ENCODE measurements at places on chromosomes 5 and 9.

DNA sequence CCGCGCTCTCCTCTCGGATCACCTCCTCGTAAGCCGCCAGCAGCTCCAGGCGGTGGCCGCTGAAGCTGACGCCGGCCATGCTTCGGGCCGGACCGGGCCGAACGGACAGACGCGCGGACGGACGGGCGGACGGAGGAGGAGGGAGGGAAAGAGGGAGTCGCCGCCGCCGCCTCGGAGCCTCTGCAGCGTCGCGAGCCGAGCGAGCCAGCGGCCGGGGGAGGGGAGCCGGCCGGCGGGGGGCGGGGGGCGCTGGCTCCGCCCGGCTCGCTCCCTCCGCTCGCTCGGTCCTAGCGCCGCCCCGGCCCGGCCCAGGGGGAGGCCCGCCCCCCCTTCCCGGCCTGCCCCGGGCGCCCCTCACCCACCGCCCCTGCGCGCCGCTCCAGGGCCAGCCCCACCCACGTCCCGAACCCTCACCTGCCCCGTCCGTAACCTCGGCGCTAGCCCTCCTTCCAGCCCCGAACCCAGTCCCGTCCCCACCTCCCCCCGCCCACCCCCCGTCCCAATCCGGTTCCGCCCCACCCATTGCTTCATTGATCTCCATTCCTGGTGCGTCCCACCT, at the start of gene DBN1:
DBN1 (minus strand) TSS at position 192 of the 559 bp plus-strand sequence; CDS start at position 79, 113 bp downstream.
- no peak for DNase-seq

GRCh38 chr9:5586391-5586802, 42.5 kb upstream of the RIC1 start:
- no peak for DNase-seq

DNA sequence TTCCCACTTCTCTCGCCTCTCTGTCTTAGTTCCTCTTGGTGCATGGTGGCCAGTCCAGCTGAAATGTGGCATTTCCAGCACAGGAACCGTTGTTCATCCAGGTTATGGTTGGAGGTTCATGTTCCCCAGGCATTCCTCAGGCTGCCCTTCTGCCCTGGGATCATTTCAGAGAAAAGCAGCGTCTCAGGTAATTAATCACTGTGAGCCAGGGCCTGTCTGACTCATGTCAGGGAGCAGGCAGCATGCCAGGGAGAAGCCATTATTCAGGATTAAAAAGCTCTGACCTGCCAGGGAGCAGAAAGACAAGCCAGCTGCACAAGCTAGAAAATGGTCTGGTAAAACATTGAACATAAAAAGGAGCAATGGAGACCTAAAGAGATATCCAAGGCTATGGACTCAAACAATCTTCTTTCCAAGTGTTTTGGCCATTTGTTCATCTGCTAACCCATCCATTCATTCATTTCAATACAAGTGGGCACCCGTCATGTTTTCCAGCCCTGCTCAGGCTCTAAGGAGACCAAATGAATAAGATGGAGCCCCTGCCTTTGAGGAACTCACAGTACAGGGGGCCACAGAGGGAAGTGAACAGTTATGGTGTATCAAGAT, 241.4 kb downstream of the DRD1 start:
- no peak for DNase-seq

- DNase-seq, result no peak
These were observed 34.0 kb downstream of the LPCAT1 start for GRCh38 chr5:1489754-1490153.

DNA sequence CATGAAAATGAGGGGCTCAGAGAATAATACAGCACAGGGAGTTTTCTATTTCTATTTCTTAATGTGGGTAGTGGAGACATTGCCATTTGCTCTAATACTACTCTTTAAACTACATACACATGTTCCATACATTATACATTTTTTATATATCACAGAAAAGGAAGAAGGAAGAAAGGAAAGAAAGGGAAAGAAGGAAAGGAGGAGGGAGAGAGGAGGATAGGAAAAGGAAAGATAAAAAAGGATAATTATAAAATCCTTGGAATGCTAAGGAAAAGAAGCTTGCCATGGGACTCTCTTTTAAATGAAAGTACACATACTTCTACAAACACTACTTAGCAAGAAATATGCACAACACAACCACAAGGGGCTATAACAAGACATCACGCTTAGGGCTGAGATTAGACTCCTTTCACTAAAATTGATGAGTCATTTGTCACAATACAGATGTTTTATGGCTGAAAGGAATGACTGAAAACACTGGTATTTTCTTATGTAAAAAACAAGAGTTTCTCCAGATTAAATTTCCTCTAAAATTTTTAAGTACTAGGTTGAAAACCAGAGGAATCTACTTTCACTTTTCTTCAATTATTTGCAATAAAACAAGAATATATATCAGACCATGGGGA, 219.8 kb downstream of the ARL15 start:
- no peak for DNase-seq

DNA sequence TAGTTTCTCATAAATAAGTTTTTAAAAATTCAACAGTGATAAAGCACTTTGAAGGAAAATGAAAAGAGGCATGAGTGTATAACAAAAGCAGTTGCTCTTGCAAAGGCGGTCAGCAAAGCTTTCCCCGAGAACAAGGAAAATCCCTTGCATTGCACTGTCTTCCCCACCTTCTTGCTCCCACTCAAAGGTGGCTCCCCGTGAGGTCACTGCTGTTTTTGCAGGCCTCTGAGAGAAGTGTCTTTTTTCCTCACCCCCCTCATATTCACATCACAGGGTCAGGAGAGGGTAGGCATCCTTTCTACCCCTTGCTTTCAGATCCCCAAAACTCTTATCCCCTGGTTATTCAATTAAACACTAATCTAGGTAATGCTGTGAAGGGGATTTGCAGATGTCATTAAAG, 15.2 kb upstream of the SLC36A1 start:
- DNase-seq, result no peak

DNA sequence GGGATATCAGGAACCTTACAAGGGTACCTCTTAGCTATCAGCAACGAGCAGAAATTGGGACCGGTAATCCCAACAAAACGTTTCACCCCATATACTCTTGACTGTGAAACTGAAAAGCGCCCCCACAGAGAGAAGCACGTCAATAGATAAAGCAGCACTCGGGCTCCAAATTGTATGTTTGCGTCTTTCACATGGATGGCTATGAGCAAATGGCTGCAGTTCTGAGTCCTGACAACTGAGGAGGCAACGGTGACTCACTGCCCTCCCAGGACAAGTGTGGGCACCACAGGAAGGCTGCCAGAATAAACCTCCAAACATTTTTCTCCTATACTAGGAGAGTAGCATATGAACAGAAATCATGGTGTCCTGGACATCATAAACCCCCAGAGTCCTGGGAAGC, 36.6 kb downstream of the SEMA4D start:
- DNase-seq, result no peak

GRCh38 chr5:15791859-15792258, 291.9 kb downstream of the FBXL7 start:
- DNase-seq, result no peak

GRCh38 chr5:165143741-165144140, 1638.3 kb downstream of the MAT2B start:
- no peak for DNase-seq

DNA sequence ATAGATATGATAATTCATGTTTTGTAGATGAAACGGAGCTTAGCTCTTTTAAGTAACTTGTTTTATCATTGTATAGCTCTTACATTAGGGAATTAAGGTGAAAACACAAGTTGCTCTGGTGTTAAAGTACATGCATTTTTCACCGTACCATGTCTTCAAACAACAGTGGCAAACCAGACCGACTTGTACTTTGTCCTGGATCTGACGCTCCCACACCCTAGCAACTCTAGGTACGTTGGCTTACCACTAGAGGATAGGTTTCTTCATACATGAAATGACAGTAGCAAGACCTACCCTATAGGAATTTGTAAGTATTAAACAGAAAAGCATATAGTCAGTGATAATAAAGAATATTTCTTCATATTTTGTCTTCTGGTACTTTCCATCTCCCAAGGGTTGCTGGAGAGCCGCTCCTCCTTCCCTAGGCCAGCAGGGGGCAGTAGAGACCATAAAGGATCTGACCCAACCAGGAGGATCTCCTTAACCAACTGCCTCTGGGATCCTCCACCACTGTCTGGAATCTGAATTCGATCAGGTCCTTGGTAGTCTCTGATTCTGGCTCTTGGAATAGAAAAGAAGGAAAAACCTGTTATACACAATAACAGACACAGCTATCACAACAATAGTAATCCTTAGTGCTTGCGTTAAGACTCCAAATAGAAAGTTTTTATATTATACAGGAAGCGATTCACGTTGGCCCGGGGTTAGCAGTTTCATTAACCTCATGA, 136.7 kb downstream of the CAVIN4 start:
- DNase-seq, result peak; percentile 23

- DNase-seq, result no peak
These were observed 4.8 kb upstream of the ACOT12 start for GRCh38 chr5:81398741-81399140.

DNA sequence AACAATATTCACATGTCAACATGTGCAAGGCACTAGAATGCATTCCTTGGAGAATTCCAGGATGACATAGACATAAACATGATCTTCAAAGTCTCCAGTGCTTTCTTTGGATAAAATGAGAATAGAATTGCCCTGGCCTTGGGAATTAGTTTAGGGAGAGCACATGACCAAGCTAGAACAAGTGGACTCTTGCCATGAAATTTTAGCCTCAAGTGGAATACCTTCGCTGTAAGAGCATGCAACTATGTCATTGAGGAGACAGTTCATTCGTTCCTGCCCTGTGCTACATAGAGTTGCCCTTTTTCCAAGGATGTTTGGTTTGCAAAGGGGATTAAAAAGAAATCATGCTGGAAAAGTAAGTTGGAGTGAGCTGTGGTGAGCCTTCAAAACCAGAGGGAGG, 42.7 kb downstream of the ZFAND5 start:
- DNase-seq, result no peak

DNA sequence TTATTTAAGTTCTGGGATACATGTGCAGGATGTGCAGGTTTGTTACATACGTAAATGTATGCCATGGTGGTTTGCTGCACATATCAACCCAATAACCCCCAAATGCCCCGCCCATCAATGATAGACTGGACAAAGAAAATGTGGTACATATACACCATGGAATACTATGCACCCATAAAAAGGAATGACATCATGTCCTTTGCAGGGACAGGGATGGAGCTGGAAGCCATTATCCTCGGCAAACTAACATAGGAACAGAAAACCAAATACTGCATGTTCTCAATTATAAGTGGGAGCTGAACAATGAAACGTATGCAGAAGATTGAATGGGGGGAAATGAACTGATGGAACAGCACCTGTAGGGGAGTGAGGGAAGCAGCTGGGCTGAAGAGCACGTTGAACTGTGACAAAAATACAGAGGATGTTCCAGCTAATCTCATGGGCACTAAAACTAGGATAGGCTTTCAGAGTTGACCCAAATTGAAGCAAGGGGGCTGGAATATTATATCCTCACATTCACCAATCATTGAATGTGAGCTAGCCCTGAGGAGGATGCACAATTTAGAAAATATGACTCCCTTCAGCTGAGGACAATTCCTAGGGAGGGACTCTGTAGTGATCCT, 70.5 kb upstream of the OSMR start:
- DNase-seq, result no peak

DNA sequence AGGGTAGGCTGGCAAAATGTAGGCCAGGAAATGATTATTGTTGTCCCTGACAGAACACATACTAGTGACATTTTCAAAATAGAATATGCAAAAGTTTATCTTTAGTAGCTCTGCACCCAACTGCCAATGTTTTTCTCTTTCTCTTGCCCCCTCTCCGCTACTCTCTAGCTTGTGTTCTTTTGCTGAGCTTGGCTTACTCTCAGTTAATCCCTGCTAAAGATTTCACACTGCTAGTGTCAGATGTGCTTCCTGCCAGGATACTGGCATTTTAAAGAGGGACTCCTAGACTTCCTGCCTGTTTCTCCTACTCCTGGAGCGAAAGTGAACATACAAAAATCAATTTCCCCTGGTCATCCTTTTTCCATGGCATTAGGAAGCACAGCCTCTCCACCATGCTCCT, 260.5 kb downstream of the ARRDC3 start:
- DNase-seq, result no peak

DNA sequence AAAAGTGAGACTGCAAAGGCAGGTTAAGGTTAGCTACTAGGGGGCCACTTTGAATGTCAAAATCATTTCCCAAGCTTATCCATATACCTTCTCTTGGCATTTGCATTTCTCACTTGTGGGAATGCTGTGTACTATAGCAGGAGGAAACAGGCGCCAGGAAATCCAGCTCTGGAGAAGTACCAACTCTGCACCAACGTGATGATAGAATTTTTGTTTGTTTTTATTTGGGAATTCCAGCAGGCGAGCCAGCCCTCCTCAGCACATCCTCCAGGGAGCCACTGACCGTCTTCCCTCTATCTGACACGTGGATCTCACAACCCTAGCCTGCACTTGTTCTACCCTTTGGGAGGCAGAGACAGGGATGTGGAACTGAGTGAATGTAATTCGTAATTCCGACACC, 318.0 kb downstream of the ACTL7B start:
- no peak for DNase-seq

DNA sequence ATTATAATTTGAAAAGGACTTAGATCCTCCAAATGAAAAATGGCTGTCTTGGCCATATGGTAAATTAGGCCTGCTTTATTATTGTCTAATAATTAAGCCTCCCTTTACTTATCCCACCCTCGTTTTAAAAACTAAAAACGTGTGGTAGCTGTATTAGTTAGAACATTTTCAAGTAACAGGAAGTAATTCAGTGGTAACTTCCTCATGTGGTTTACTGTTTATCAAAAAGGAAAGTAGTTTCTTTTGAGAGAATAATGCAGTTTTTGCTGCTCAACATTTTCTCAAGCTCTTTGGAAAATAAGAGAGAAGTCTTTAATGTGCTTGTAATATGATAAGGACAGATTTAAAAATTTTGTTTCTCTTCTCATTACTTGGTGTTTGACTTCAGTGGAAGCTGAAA, 26.0 kb downstream of the ZCCHC7 start:
- no peak for DNase-seq

GRCh38 chr9:132042324-132042723, 37.3 kb downstream of the MED27 start:
- no peak for DNase-seq

- DNase-seq, result no peak
These were observed 3.5 kb upstream of the SUSD3 start for GRCh38 chr9:93054758-93055704.

GRCh38 chr5:154257046-154257445, 66.5 kb downstream of the GALNT10 start:
- no peak for DNase-seq

DNA sequence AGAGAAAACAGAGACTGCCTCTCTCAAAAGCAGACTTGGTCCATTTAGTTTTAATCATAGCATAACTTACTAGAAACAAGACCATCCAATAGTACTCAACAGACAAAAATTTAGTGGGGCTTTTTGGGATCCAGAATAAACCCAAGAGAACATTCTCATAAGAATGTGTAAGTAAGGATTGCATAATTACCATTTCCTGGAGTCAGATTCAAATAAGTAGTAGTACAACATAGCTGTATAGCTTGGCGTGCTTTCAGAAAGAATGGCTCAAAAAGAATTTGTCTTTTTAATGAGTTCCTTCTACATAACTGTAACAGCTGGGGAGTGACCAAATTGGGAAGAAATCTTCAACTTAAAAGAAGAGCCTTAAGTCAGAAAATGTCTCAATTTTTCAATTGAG, 145.4 kb downstream of the DENND1A start:
- DNase-seq, result no peak

- DNase-seq, result no peak
These were observed 204.8 kb upstream of the S1PR3 start for GRCh38 chr9:88786291-88787079.

- no peak for DNase-seq
These were observed 36.8 kb downstream of the UGT3A2 start for GRCh38 chr5:36029914-36030313.

GRCh38 chr5:7548596-7548995, 152.7 kb downstream of the ADCY2 start:
- no peak for DNase-seq

GRCh38 chr9:76564297-76564696, 105.3 kb downstream of the GCNT1 start:
- DNase-seq, result no peak
